ENCODE measurements at places on chromosomes 12 and 14.

GRCh38 chr12:131835616-131836171, 7.5 kb downstream of the MMP17 start:
- DNase-seq: no peak

DNA sequence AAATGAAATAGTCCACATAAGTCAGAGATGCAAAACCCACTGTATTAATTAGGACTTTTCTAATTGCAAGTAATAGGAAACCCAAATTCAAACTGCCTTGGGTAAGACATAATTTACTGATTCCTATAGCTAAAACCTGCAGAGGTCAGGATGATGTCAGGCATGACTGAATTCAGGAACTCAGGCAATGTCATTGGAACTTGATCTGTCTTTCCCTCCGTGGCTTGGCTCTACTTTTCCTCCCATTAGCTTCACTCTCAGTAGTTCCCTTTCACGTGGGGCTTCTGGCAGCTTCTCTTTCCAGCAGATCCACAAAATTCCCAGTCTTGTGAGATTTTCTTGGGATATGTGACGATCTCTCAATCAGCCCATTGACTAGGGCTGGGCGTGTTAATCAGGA, 2.4 kb upstream of the JDP2 start:
- no peak for DNase-seq

- DNase-seq: no peak
Observed at GRCh38 chr12:64621257-64621942, 11.1 kb downstream of the RASSF3 start.

DNA sequence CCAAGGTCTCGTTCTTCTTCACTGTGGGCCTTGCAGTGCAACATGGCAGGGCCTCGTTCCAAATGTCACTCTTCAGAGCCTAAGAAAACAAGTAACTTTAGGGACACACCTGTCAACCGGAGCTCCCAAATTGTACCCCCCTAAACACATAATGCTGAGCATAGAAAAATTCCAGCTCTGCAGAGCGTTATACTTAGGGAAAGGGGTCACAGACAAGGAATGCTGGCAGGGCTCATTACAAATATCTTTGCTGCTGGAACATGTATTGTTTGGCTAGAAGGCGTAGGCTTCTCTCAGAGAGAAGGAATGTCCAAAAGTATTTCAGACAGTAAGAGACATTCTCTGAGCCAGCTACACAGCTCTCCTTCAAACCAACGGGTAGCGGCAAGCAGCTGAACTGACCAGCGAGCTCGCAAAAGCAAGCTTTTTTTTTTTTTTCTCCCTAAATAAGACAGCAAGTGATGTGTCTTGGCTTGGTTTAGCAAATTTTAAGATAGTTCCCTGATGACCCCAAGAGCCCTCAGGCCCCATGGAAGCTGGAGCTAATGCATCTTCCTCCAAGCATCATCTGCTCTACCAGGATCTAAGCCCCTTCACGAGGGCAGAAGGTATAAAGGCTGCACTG, 24.5 kb downstream of the SSH1 start:
- no peak for DNase-seq

- no peak for DNase-seq
Observed at GRCh38 chr14:49194067-49194466, 392.1 kb downstream of the RPS29 start.

- no peak for DNase-seq
Observed at GRCh38 chr12:79938843-79939242, 3.9 kb upstream of the PPP1R12A start.

- DNase-seq: no peak
Observed at GRCh38 chr14:53599221-53599945, 357.2 kb downstream of the BMP4 start.

- no peak for DNase-seq
Observed at GRCh38 chr12:122216445-122216844, 9.4 kb downstream of the DIABLO start.

GRCh38 chr14:37711831-37712475, 116.5 kb downstream of the TTC6 start:
- no peak for DNase-seq

DNA sequence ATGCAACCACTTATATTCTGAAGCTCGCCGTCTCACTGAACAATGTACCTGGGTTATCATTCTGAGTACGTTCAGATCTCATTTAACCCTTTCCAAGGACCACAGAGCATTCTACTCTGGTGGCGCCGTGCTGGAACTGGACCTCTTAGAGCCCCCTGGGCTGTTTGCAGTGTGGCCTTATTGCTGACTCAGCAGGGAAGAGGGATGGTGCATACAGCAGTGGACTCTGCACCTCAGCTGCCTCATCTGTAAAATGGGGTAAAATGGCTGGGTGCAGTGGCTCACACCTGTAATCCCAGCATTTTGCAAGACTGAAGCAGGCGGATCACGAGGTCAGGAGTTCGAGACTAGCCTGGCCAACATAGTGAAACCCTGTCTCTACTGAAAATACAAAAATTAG, 2.9 kb downstream of the ALDH2 start:
- no peak for DNase-seq

DNA sequence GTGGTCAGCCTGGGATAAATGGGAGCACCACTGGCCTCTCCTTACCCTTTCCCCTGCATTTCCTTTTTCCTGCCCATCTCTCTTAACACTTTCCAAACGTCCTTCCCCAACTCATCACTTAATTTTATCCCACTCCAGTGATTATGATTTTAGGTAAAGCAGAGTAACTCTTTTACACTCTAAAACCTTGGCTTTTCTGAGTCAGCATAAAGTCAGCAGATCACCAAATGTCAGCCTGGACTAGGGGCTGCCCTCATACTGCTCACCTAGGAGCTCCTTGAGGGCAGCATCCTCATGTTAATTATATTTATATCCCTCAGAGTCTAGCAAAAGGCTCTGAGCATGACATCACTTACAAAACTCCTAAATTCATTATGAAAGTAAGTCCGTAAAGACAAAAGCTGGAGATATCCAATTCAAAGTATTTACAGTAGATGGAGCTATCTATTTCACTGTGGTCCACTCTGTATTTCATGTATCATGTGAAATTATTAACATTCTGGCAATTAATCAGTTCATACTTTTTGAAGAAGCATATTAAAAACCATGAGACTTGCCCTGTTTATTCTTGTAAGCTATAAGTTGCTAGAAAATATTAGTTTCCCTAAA, 17.0 kb upstream of the DICER1 start:
- DNase-seq: no peak

- DNase-seq: no peak
Observed at GRCh38 chr14:38391334-38391733, 135.4 kb upstream of the CLEC14A start.

DNA sequence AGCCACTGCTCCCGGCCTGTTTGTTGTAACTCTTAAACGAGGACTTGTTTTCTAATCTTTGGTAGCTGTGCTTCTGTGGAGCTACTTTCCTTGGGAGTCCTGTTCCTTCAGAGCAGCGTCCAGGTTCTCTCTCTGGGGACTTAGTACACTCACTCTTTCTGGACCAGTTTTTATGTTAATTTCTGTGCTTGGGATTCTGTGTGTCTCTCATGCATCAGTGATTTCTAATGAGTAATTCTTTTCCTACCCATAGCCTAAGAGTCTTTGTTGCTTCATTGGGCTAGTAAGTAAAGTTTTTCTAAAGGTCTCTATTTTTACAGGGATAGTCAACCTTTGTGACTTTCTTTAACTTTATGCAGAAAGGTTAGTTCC, 289.3 kb downstream of the FBXL14 start:
- DNase-seq: no peak

All from NCI-H2081 (cell line).